ENCODE measurements at places on chromosomes 4 and X.

GRCh38 chr4:74320559-74321118 is 12.4 kb downstream of the EPGN start:
- peak; percentile 41 for DNase-seq

DNA sequence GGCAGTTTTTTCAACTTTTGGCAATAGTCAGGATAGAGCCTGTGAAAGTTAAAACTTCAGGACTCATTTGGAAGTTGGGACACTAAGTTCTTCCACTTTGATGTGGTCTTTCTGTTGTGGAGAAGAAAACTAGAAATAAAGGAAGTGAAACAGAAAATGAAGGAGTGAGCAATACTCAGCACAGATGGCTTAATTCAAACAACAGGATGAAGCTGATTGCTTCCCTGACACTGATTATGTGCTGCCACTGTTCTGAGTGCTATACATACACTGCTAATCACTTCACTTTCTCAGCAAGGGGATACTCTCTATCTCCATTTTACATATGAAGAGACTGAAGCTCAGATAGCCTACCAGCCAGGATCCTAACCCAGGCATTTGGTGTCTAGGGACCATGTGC is 235.1 kb upstream of the CPEB2 start:
- DNase-seq = no peak

- peak; percentile 98 for DNase-seq
These were observed 327.3 kb downstream of the MAPK10 start for GRCh38 chr4:86032476-86033022.

DNA sequence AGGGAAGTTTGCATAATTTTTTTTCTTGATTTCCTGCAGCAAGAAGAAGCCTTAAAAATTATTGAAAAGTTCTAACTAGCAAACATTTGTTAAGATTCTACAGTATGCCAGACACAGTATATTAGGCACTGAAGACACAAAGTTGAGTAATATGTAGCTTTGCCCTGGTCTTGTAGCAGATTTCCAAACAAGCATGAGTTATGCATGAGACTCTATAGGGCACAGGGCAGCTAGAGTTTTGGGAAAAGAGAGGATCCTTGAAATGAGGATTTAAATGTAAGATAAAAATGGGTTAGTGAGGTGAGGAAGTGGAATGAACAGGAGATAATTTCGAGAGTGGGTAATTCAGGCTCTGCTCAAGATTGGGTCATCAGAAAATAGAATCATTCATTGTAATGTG is 8.6 kb upstream of the GPRIN3 start:
- peak; percentile 9 for DNase-seq

DNA sequence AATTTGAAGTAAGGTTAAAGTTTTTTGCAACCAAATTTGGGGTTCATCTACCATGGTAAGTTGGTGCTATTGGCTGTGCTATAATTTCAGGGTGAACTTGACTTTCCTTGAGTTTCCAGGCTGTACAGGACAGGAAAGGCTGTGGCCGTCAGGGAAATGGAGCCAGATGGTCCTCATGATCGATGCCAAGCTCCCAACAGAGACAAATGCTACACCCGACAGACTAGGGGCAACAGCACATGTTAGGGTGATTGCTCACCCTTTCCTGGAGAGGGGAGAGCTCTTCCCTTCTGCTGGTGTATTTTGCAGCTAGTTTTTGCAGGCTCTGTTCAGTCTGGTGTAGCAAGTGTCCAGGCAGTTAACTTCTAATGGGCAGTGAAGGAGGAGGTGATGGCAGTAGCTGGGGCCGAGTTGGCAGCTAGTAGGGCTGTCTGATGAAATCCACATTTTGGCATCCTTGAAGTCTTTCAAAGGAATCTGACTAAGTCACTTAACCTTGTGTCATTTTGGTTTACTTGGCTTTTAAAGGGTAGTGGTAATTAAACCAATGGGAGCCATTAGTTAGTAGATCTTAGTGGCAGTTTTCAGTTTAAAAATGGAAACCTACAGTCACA is 47.8 kb downstream of the GAB1 start:
- peak; percentile 84 for DNase-seq

- DNase-seq = no peak
These were observed 110.7 kb downstream of the GNL3L start for GRCh38 chrX:54640736-54641135.

GRCh38 chrX:153494061-153494460 is 719 bp upstream of the BGN start:
- DNase-seq = no peak

- no peak for DNase-seq
These were observed 20.3 kb downstream of the ATP2B3 start for GRCh38 chrX:153537526-153538295.

DNA sequence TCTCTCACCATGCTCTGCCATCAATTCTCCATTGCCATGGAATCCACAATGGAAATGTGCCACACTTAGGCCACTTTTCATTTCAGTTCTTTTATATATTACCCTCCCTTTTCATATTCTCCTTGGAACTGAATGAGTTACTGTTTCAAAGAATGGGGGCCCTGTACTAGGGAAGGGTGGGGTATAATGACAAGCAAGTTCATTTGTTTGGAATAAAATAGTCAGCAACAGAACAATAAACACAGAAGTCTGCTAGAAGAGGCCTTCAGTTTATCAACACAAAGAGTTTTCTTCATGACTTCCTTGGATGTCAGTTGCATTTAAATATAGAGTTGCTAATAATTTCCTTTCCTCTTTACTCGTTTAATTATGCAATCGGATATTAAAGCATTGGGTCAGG is 478.3 kb upstream of the FTHL17 start:
- no peak for DNase-seq

DNA sequence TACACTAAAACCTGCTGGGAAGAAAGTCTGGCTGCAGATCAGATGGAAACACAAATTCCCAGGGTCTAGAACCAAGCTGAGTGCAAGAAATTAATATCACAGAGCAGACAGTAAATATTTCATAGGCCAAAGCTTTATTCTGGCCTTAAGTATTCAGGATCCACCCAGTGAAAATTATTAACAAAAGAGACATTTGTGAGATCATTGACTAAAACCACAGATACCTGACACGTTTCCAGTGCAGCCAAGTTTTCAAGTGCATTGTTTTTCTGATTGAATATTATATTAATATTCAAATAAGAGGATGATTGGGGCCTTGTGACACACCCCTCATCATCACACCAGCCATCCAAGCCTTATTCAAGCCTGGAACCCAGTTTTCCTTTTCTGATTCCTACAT is 10.3 kb downstream of the ELOVL6 start:
- DNase-seq = no peak

DNA sequence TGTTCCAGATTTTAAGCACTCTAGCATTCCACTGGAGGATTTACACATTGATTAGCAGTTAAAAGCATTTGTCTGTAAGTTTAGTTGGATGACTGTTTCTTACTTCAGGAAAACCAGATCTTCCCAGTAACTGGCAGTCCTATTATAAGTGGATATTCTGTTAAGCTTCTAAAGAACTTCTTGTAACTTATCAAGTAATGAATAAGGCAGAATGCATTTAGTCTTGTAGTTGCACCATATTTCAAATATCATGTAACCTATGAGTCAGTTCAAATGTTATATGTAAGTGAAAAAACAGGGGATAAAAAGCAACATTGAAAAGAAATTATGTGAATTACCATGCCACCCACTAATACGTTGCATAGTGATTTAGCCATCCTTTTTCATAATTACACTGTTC is 30.2 kb upstream of the TENM3 start:
- DNase-seq = no peak

- no peak for DNase-seq
These were observed 14.5 kb downstream of the DOCK11 start for GRCh38 chrX:118510111-118510510.

- peak; percentile 31 for DNase-seq
These were observed 21.2 kb downstream of the PPAT start for GRCh38 chr4:56414135-56414670.

DNA sequence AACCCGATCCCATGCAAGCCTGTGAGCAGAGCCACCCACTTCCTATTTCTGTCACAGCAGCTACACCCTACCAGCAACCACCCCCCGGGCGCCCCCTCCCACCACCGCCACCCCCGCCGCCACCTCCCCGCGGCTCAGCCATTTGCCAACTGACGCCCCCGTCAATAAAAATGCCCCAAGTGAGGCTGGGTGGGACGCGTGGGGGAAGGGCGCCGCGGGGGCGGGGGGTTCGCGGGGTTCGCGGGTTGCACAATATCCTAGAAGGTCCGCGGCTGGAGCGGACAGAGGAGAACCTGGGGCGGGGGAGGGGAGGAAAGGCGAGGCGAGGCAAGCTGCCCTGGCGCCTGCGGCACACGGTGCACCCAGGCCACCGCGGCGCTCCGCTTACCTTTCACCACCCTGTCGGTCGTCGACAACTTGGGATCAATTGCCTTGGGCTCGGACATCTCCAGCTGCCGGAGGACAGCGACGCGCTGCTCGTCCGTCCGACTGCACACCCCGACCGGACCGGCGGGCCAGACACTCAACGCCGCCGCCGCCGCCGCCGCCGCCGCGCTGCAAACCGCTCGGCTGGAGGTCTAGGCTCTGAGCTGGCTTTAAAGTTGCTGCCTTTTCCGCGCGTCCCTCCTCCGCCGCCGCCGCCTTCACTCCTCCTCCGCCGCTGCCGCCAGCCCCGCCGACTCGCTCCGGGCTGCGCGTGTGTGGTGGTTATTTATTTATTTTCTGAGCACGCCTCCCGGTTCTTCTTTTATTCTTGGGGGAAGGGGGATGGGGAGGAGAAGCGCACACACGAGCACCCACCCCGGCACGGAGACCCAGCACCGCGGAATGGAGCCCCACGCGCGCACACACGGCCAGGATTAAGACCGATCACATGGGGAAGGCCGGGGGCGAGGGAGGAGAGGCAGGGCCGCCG is 717 bp downstream of the PPP3CA start:
- peak; percentile 60 for DNase-seq

- DNase-seq = no peak
These were observed 5.4 kb upstream of the NEUROG2 start for GRCh38 chr4:112521123-112522023.

GRCh38 chr4:13262816-13263215 is 221.3 kb downstream of the RAB28 start:
- DNase-seq = no peak

DNA sequence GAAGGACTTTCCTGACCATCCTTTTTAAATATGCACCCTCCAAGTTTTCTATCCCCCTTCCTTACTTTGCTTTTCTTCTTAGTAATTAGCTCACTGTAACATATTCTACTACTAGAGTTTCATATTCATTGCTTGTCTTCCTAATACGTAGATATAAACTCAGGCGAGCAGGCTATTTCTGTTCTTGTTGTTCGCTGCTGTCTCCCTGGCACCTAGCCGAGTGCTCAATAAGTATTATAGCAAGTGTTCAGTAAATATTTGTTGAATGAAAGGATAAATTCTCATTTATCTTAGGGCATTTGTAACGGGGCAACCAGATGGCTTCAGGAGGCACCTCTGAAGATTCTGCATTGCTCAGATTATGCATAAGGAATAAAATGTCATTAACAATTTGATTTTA is 6.8 kb upstream of the RHOH start:
- no peak for DNase-seq

GRCh38 chrX:130915302-130915701 is 12.3 kb upstream of the ENOX2 start:
- DNase-seq = peak; percentile 51

DNA sequence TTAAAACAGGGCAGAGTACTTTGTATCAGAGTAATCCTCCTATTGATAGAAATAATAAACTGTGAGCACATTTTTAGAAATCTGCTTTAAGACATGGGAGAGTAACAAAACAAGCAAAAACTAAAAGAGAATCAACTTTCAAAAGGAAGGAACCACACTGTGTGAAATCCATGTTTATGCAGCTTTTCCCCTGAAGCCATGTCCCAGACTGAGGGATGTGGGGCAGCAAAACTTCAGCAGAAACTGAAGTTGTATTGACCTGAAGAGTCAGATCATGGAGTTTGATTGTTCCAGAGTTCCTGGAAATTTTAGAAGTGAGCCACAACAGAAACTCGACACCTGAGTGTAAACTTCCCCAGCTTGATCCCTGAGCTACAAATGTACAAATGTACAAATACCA is 53.2 kb downstream of the COMMD8 start:
- DNase-seq = no peak
